ENCODE measurements at places on chromosomes 12 and 14.
A peak's percentile ranks its signal among the peaks of the same experiment; 100 is the strongest.

DNA sequence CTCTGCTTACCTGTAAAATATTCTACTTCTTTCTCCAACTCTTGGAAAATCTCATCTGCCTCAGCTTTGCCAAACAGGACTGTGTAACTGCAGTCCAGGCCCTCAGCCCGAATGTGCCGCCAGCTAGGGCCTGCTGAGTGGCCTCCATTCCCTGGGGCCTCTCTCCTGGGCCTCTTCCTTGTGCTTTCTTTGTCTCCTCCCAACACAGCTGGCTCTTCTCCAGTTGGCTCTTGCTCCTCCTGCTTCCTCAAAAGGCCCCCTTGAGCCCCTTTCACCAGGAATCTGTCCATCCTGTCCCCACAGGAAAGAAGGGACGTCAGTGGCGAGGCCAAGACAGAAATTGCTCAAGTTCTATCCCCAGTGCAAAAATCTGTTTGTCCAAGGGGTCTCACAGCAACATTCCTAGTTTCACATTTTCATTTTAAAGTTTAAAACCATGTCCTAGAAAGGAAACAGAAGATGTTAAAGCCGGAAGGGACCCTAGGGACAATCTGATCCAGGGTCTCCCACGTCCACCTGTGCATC lies 713 bp downstream of the ALKBH2 start:
- DNase-seq, result no peak

DNA sequence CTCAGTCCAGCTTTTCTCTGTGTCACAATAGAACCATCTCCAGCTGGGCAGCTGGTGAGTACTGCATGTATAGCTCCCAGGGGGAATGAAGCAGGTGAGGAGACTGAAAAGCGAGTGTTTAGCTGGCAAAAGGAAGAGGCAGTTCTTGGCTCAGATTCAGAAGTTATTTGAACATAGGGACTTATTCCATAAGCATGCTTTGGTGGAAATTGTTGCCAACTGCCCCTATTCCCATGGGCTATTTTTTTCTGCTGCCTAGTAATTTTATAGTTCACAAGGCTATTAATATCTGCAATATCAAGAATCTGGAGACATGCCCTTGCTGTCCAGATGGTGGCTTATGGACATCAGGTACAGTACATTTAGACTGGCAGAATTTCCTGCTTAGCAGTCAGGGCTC lies 1112.7 kb downstream of the LRFN5 start:
- DNase-seq, result no peak

DNA sequence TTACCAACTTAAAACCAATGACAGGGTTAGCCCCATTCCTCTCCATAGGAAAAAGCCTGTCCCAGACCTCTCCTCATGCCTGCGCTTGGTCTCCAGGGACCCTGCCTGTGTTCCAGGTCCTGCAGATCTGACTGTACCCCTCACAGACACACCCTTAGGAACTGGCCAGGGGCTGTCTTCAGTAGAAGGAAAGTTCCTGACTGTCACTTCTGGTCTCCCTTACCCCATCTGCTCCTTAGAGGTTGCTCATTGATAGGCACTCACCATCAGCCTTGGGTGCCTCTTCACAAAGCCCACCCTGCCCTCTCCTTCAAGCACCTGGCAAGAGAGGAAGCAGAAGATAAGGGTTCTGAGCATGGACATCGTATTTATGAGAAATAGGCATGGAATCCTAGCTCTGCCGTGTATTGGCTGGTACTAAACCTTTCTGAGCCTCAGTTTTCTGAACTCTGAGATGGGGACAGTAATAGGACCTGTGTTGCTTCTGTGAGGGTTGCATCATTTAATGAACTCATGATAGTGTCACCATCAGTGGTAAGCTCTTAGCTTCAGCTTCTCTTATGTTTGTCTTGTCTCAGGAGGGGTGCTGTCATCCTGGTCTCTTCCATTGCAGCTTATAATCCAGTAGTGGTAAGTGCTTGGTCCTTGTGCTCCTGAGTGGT lies 7.5 kb downstream of the DHRS2 start:
- DNase-seq, result no peak

DNA sequence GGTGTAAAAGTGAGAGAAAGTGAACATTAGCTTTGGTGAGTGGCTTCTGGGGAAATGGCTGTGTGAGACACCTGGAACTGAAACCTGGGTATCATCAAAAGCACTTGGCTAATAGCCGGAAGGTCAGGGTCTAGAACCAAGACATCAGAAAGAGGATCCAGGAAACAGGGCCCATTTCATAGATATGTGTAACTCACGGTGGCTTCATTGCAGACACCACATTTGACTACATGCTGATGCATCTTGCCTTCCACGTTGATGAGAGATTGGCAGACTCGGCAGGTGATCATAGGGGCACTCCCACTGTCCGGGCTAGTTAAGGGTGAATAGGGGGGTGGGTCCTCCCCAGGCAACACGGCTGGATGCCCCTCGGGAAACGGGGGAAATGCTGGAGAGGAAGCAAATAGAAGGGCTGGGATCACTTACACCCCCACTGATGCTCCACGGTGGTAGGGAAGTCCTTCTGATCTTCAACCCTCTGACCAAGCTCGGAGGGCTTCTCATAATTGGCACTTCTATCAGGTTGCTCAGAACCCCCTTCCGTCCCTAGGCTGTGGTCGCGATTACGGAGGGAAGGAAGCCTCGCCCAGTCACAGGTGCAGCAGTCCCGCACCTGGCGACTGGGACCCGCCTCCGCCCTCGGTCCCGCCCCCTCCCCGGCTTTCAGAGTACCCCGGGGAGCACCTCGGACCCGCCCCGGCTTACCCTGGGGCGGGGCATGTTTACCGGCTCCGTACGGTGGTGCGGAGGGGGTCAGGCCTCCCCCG lies 593 bp downstream of the PIP4P1 start:
- DNase-seq, result no peak

- DNase-seq, result no peak
These were observed 22.8 kb downstream of the GSTZ1 start for GRCh38 chr14:77343662-77344061.

GRCh38 chr14:50040401-50040775 lies 76.0 kb downstream of the VCPKMT start:
- peak; percentile 64 for DNase-seq

DNA sequence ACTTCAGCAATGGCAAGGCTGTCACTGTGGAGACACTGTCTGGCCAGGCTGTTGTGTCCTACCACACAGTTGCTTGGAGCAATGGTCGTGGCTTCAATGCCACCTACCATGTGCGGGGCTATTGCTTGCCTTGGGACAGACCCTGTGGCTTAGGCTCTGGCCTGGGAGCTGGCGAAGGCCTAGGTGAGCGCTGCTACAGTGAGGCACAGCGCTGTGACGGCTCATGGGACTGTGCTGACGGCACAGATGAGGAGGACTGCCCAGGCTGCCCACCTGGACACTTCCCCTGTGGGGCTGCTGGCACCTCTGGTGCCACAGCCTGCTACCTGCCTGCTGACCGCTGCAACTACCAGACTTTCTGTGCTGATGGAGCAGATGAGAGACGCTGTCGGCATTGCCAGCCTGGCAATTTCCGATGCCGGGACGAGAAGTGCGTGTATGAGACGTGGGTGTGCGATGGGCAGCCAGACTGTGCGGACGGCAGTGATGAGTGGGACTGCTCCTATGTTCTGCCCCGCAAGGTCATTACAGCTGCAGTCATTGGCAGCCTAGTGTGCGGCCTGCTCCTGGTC lies 4.3 kb downstream of the LRP10 start:
- no peak for DNase-seq

GRCh38 chr12:104686196-104686595 lies 229.4 kb downstream of the CHST11 start:
- DNase-seq, result no peak

- no peak for DNase-seq
These were observed 36.0 kb downstream of the RTRAF start for GRCh38 chr14:52025310-52025709.

DNA sequence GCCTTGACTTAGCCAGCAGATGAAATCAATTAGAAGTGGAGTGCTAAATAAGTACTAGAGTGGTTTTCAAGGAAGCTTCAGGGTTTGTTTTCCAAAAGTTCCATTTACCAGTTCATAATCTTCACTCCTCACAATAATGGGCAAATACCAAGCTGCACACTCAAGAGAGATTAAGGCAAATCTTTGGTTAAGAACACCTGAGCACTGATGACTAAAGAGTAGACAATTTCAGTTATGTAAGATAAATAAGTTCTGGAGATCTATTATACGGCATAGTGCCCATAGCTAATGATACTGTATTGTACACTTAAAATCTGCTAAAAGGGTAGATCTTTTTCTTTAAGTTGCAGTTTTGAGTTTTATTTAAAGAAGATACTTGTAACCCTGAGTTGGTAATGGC lies 125.0 kb downstream of the ARMH4 start:
- no peak for DNase-seq

GRCh38 chr12:1107669-1108068 lies 116.6 kb downstream of the ERC1 start:
- DNase-seq, result no peak

GRCh38 chr12:23221066-23221465 lies 596.1 kb downstream of the ETNK1 start:
- DNase-seq, result no peak

DNA sequence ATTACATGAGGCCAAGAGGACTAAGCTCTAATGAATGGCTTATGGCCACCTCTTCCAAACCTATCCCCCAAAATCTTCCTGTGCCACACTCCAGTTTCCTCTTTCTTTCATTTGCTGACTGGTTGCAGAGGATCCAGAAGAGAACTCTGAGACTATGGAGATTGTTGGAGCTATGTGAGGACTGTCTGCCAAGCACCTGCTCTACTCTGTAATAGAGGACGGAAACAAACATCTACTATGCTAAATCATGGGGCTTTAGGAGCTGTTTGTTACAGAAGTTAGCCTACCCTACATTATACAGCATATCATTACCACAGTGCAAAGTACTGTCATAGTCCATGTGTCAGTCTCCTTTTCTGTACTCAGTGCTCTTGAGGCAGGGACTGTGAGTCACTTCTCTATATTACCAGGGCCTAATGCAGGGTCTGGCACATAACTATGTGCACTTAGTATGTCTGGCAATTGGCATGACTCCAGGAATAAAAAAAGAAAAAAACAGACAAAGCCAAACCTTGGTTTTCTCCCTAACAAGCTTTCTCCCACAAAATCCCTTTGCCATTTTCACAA lies 95.1 kb downstream of the RPAP3 start:
- no peak for DNase-seq

DNA sequence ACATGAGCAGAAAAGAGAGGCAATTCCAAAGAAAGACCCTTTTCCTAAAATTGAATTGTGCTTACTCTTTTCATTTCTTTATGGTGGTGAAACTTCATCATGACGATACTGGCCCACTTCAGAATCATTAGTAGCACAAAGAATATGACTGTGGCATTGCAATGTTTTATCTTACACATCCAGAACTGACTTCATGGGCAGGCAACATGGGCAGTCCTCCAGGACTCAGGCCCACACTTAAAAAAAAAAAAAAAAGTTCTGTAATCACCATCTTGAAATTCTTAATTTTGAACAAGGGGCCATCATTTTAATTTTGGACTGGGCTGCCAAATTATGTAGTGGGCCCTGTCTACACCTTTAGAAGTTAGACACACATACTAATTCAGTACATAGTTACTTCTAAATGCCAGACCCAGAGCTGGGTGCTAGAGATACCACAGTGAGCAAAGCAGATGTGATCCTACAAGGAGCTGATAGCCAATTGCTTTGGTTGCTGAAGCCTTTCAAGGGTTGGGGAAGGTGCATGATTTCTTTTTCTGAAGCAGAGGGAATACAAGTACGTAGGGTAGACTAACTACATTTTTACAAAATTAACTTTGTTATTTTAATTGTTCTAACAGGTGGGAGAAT lies 35.2 kb downstream of the HELB start:
- no peak for DNase-seq

DNA sequence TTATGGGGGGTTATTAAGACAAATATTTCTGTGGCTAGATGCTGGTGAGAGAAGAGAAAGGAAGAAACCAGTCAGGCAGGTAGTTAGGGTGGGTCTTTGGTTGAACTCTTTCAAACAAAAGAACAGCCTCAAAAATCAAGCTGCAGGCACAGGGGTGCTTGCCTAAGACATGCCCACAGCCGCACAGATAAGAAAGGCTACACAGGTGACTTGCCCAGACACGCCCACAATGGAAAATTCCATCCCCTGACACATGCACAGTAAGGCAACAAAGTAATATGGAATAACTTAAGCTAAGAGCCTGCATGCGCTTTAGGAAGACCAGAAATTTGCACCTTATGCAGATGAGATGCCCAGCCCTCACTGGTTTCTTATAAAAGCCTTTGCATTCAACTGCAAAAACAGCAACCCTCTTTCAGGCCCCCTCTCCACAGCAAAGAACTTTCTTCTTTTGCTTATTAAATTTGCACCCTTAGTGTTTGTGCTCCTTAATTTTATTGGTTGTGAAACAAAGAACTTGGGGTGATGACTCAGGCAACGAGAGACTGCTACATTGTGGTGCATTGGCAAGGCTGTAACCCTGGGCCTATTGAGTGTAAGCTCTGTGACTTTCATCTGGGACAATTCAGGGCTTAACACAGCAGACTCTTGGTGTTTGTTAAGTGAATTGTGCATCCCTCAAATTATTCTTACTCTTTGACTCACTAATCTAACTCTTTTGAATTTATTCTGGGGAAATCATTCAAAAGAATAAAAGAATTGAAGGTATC lies 149.4 kb downstream of the RPAP3 start:
- DNase-seq, result no peak

DNA sequence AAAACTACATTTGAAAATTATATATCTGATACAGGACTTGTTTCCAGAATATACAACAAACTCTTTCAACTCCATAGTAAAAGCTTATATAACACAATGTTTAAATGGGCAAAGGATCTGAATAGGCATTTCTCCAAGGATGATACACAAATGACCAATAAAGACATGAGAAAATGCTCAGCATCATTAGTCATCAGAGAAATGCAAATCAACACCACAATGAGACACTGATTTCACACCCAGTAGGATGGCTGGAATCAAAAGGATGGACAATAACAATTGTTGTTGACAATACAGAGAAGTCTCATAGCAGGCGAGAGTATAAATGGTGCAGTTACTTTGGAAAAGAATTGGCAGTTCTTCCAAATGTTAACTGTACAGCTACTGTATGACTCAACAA lies 394.9 kb downstream of the BCL11B start:
- DNase-seq, result no peak

- DNase-seq, result no peak
These were observed 728.7 kb upstream of the TMEM132C start for GRCh38 chr12:127538316-127538715.

DNA sequence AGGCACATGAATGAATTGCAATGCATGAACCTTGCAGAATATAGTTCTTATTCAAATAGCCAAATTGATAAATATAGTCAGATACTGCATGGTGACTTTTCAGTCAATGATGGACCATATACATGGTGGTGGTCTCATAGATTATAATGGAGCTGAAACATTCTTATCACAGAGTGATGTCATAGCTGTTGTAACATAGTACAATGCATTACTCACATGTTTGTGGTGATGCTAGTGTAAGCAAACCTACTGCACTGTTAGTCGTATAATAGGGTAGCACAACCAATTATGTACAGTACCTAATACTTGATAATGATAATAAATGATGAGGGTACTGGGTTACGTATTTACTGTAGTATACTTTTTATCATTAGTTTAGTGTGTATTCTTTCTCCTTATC lies 280.3 kb downstream of the BCAT1 start:
- no peak for DNase-seq

Measured in 8988T (cell line).